ENCODE measurements at places on chromosomes 13 and 19.

GRCh38 chr19:38891771-38892170 is 7.6 kb downstream of the SIRT2 start:
- no peak for DNase-seq

- no peak for DNase-seq
Measured at GRCh38 chr19:6010107-6010506, 32.2 kb upstream of the RANBP3 start.

DNA sequence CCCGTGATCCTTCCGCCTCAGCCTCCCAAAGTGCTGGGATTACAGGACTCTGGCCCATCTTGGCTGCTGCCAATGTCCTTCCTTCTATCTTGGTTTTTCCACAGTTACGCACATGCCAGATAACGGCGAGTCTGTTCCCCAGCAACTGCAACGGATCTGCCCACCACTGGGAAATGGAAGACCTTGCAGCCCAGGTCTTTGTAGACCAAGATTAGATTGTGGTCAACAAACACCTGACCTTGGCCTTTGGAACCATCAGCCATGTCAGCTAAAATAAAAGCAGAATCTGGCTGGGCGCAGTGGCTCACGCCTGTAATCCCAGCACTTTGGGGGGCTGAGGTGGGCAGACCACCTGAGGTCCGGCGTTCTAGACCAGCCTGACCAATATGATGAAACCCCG is 10.4 kb upstream of the LDLR start:
- no peak for DNase-seq

DNA sequence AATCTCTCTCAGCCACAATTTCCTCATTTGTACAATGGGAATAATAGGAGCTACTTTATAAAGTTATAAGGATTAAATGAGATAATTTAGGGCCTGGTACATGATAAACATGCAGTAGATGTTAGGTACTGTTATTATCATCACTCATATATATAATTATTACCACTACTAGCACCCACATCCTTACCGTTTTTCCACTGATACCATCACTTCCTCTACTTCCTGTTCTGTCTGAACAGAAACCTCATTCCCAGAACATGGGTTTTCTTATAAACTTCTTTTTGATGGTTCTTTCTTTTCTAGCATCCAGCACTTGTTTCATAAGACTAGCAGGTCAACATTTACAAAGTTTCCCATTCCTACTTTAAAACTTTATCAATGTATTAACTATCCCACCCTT is 6.3 kb downstream of the CDADC1 start:
- no peak for DNase-seq

- DNase-seq, result no peak
Measured at GRCh38 chr13:98293103-98293502, 116.0 kb upstream of the RNF113B start.

DNA sequence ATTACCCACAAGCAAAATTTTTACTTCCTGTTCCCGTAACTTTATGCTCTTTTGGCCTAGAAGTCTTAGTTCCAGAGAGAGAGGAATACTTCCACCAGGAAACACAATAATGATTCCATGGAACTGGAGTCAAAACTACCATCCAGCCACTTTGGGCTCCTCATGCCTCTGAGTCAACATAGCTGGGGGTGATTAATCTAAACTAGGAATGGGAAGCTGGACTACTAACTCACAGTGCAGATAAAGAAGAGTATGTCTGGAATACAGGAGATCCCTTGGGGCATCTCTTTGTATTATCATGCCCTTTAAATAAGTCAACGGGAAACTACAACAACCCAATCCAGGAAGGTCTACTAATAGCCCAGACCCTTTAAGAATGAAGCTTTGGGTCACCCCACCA is 8.9 kb upstream of the ELF1 start:
- DNase-seq, result no peak

- no peak for DNase-seq
Measured at GRCh38 chr13:112241288-112241687, 134.9 kb upstream of the SPACA7 start.

DNA sequence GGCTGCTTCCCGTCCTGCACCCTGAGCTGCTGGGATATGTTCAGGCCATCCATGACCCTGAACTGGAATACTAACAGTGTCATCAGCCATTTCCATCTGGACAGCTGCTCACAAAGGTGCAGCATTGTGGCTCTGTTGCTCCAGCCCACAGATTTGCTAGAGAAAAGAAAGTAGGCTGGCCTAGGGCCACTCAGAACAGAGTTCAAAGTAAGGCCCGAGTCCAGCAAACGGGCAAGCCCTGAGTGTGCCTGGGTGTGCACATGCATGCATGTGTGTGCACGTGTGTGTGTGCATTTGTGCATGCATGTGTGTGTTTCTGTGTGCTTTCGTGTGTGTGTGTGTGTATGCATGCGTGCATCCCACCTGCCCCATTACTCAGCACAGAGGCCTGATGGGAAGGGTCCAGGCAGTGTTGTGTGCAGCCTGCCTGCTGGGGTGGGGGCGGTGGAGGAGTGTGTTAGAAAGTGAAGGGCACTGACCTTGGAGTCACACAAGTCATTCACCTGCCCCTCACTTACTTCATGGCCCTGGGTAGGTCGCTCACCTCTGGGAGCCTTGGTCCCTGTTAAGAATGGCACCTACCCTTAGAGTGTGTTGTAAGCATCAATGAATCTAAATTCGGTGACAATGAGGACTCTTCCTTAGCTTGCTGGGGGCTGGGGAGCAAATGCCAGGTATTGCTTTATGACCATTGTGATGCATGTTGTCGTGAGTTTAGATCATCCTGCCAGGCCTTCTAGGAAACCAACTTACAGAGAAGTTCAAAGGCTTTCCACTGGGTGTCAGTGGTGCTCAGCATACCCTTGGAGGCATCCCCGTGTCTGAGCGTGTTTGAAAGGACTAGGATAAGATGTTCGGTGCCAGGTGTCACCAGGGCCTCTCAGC is 53.2 kb downstream of the GPR12 start:
- DNase-seq, result peak; percentile 78

DNA sequence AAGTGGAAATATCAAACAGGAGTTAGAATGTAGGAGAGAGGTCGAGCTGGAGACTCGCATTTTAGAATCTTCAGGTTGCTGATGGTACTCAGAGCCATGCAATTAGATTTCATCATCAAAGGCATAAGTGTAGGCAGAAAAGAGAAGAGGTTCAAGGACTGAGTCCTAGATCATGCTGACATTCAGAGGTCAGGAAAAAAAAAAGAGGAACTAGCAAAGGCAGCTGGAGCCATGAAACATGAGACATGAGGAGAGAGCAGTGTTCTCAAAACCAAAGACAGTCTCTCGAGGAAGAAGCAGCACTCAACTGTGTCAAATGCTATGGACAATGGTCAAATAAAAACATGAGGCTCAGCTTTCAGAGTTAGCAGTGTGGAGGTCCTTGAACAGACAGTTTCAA is 12.4 kb upstream of the TPP2 start:
- no peak for DNase-seq

DNA sequence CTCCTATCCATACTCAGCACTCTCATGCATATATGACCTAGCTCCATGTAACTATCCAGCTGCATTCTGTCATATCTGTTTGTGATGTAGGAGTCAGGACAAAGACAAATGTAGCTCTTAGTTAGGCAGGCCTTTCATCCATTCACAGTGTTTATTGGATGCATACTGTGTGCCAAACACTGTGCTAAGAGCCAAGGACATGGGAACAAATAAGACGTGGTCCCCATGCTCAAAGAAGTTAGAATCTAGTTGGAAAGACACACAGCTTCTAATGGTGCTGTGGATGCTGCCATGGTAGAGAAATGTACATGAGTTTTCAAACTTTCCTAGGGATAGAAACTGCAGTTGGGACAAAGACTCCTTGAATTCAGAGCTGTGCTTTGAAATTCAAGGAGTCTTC is 31.7 kb upstream of the IL17D start:
- no peak for DNase-seq

DNA sequence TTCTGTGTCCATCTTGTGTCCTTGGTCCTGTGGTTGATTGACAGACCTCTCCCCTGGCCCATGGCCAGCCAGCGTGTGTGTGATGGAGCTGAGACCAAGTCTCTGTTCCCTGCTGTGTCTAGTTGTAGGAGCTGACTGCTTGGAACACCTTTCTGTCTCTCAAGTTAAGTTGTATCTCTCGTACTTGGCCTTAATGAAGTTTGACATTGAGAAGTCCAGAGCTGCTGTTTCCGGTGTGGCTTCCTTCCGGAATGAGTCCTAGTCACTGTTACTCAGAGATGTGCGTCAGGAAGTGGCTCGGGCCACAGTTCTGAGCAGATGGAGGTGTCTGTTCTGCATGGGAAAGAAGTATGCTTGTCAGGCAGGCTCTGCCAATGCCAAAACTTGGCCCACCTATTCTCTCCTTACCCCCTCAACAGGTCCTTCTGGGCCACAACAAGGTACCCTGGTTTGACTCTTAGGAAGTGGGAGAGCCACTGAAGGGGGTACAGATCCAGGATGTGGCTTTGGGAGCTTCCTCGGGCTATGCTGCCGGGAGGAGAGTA is 54.3 kb downstream of the GATAD2A start:
- DNase-seq, result no peak

DNA sequence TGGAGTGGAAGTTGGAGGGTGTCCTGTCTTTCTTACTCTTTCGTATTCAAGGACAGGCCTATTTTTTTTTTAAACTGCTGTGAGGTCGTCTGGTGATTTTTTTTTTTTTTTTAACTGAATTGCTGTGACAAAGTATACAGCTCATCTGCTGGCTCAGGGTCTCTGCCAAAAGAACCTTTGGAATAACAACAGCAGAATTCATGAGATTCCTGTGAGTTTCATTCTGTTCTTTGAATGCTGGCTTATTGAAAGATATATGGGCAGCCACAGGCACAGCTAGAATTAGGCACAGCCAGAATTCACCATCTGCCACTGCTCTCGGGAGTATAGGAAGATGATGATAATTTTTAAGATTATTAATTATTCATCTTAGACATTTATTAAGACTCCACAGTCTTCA is 21.4 kb upstream of the FRY start:
- peak; percentile 85 for DNase-seq

DNA sequence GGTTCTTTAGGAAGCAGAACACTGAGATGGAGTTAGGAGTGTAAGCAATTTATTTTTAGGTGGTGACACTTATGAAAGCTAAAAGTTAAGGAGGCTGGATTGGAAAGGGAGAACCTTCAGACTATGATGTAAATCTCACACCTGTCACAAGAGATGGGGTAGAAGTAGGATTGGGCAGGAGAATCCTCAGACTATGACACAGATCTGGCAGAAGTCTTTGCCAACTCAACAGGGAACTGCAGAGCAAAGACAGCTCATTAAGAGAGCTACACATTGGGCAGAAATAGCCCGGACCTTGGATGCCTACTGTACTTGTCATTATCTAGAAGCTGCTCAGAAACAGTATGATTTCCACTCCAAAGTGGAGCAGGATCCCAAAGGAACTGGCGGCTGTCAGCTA is 134.4 kb downstream of the DNAJC15 start:
- no peak for DNase-seq

- DNase-seq, result no peak
Measured at GRCh38 chr19:7731615-7732014, 295 bp downstream of the CLEC4G start.

GRCh38 chr13:59658027-59658737 is 505.5 kb downstream of the DIAPH3 start:
- DNase-seq, result no peak

- DNase-seq, result no peak
Measured at GRCh38 chr19:4018140-4018613, 10.6 kb downstream of the PIAS4 start.

- DNase-seq, result no peak
Measured at GRCh38 chr13:114035583-114036531, 62.0 kb upstream of the C13orf46 start.

Measured in NCI-H1694 treated with DMSO at 0.1 percent for 48 hours (cell line).